ENCODE measurements at places on chromosomes 12 and 14.

GRCh38 chr12:81150382-81150781 is 72.5 kb downstream of the ACSS3 start:
- DNase-seq, result no peak

- DNase-seq, result no peak
Observed at GRCh38 chr14:79937433-79937832, 273.9 kb downstream of the DIO2 start.

- DNase-seq, result no peak
Observed at GRCh38 chr14:75970989-75971388, 10.8 kb downstream of the TGFB3 start.

DNA sequence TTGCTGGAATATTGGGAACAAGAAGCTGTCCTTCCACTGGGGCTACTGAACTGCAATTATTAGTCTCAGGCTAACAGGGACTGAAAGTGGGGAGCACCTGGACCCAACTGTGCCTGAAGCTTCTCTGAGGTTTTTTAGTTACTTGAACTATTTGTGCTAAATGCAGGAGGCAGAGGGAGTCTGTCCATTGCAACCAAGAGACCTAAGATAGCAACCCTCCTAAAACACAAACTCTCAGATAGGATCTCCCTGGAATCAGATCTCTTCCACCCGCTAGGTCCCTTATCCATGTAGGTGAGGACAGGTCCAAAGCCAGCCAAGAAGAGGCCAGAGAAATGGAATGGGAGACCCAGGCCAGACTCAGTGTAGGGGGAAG is 58.1 kb downstream of the NCOR2 start:
- no peak for DNase-seq

DNA sequence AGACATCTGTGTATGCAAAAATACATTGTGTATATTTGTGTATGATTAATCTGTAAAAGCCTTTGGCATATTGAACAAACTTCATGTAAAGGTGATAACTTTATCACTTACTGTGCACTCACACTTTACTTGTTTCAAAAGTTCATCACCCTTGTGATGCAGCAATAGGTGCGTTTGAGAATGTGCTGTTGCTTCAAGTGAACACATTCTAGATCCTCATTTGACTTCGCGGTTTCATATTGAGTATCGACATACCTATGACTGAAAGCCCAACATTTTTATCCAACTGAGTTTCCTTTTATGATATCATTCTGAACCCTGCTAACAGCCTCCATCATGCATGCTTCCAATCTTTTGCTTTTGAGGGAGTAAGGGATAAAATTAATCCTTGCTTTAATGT is 1086.9 kb downstream of the TMEM121 start:
- no peak for DNase-seq

GRCh38 chr14:49970474-49971147 is 77.7 kb downstream of the ARF6 start:
- DNase-seq, result no peak

DNA sequence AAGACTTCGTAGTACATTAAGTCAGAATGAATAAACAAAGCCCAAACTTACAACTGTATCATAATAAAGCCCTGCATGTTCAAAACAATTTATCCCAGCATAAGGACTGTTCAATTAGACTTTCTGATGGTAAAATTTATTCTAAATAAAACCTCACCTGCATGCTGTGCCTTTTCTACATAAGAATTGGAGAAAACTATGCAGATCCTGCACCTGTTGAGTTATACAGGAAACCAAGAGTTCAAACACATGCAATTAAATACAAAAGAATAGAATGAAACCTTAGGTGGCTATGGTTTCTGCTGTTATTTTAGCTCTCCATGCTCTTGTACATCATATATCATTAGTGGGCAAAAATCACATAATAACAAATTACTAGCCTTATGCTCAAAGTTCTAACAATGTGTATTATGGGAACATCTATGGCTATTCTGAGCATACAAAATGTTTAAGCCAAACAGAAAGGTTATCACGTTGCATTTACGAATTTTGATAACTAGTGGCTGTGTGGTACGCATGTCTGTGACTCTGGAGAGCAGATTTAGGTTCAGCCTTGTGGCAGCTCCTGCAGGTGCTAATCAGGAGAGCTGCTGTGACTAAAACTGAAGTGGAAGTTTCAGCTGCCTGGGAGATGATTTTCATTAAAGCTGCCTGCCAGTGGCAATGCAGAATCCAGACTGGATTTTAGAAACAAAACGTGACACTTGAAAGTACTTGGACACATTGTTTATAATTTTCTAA is 36.1 kb upstream of the LRFN5 start:
- DNase-seq, result no peak

- no peak for DNase-seq
Observed at GRCh38 chr12:55874443-55874842, 31.7 kb upstream of the MMP19 start.

DNA sequence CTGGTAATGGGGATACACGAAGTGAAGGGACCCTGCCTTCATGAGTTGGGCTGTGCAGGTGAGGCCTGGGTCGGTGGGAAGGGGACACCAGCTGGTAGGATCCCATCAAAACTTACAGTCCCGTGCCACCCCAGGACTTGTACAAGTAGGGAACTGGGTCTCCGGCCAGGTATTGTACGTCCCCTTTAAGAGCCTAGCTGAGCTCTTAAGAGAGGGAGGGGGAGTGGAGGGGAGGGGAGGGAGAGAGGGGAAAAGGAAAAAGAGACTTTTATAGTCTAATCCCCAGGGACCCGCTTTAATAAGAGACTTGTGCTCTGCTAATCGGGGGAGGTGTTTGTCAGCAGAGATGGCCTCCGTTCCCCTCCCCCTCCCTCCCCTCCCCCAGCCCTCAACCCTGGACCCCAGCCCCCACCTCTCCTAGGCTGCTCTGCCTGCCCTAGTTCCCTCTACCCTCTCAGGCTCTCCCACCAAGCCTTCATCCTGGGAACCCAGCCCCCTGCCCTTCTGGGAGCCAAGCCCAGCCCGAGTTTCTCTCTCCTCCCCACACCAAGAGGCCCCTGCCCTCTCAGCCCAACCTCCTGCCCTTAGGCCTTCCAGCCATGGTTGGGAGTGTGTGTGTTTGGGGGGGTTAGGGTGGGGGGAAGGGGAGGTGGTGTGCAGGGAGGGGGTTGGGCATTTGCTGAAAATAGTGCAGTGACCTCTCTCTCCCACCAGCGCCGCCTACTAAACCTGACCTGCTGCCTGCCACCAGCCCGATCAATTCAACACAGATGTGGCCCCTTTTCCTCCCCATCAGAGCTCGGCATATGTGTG is 2.6 kb downstream of the GDF11 start:
- no peak for DNase-seq

DNA sequence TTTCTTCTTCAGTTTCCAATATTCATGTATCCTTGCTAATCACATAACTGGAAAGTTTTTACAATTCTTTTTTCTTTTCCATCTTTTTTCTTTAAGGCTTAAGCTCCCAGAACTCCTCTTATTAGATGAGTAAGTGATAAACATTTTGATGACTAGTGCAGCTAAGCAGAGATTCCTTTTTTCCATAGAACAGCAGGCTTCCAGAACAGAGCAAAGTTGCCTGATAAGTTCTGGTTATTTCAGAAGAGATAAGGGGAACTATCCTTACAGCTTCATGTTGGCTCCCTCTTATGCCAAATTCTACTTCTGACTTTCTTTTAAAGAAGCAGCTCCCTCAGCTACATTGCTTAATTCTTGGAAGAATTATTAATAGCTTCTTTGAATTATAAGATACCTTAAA is 194.7 kb upstream of the FAR2 start:
- DNase-seq, result no peak

DNA sequence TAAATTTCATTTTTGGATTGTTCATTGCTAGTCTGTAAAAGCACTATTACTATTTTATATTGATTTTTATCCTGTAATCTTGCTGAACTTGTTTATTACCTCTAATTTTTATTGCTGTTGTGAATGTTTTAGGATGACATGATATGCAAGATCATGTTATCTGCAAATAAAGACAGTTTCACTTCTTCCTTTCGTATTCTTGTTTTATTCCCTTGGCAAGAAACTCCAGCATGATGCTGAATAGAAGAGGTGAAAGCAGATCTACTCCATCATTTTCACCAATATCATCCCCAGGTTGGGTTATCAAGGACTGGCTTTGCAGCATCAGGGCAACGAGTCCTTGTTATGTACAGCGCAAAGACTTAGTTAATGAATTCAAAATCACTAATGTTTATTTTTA is 2.7 kb upstream of the CLECL1 start:
- no peak for DNase-seq

DNA sequence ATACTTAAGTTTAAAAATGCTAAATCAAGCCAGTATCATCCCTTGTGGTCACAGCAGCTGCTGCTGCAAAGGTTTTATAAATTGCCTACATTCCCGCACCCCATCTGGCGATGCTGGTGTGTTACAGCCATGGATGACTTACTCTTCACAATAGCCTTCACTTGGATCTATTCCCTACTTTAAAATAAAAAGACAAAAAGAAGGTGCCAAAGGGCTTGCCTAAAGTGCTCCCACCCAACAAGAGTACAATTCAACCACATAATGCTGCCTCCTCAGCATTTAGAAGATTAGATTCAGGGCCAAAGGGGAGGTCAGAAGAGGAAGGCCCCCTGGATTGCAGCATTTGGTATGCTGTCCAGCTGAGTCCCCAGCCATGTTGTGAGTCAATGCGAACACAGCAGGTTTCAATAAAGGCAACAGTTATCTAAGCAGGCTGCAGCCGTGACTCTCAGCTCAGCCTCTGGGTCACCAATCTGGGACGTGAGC is 176.1 kb downstream of the DAD1 start:
- DNase-seq, result no peak

GRCh38 chr14:97850466-97850865 is 1053.3 kb downstream of the VRK1 start:
- DNase-seq, result no peak

GRCh38 chr14:89304972-89305703 is 111.9 kb downstream of the FOXN3 start:
- DNase-seq, result no peak

- DNase-seq, result no peak
Observed at GRCh38 chr12:30092983-30093617, 309.4 kb upstream of the TMTC1 start.

DNA sequence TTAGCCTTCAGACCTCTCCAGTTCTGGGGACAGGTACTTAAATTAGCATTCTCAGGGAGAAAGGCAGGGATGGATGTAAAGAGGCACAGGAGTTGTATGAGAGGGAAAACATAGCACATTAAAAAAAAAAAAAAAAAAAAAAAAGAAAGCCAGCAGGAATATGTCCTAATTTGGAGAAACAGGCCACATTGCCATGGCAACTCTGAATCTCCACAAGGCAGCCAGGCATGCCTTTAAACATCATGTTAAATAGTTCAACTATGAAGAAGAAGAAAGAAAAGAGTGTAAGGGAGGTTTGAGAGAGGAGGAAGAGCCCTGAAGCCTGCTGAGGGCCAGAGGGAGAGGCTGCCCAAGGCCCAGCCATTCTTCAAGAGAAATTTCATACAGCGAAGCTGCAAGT is 145.8 kb downstream of the GRIN2B start:
- DNase-seq, result no peak

- DNase-seq, result no peak
Observed at GRCh38 chr14:62029569-62029924, 267.3 kb downstream of the SNAPC1 start.

DNA sequence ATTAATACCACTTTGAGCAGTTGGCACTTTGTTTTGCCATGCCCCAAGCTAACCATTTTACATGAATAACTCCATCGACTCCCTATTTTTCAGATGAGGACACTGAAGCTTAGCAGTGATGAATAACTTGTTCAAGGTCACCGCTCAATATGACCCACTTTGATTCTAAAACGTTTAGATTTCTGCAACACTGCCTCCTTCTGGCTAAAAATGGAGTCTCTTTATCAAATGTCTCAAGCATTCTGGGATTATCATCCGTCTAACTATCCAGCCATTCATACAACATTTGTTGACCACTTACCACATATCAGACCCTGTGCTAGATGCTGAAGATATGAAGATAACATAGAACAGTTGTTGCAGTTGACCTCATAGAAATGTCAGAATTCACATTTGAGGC is 298.0 kb downstream of the PPFIA2 start:
- no peak for DNase-seq

DNA sequence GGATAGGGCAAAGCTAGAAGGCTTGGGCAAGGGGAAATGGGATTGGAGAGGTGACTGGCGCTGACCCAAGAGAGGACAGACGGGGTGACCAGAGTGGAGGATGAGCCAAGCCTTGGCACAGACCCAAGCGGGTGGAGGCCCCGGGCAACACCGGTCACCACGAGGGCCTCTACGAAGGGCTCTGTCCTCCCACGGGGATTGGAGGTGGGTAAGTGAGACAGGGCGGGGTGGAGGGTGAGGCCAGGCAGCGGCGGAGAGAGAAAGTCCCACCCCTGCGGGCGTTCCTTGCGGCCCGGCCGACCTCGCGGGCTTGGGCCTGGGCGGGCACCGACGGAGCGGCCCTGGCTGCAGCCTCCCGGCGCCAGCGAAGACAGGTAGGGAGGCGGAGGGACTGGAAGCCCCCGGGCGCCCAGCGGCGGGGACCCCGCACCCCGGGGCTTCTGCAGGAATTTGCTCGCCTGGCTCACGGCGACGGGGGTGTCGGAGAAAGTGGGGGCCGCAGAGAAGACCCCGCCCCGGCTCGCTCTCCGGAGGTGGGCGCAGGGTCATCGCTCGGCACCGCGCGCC is at the start of gene PAPLN:
PAPLN (plus strand) TSS at position 288 of the 567 bp plus-strand sequence. CDS start 2,273 bp downstream, outside the sequence.
- DNase-seq, result no peak

DNA sequence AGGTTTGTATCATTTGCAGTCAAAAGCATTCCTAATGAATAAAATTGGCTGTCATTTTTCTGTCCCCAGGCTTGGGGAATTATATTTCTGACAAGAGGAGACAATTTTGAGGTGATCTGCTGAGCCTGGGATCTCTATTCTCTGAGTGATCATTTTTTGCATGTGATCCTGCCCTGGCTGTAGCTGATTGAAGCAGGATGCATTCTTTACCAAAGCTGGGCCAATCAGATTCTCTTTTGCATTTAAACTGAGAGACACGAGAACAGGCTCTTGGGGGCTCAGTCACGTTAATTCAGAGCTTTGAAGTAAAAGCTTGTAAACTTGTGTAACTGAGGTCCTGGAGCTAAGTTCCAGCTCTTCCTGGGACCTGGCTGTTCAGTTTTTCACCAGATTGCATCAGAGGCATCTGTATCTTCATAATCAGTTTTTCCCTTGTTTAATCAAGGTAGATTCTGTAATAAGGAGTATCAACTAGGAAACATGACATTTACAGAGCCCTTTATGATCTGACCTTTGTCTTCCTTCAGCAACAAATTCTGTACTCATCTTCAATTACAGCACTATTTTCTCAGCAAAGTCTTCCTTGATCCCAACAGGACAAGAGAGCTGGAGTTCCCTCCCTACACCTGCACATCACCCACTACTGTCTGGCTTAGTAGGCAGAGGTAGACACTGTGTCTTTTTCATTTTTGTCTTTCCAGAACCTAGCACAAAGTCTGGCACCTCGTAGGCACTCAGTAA is 35.0 kb upstream of the MANSC4 start:
- no peak for DNase-seq

- no peak for DNase-seq
Observed at GRCh38 chr14:36656687-36657398, 4.8 kb upstream of the PAX9 start.

- no peak for DNase-seq
Observed at GRCh38 chr14:56949828-56950227, 139.5 kb upstream of the OTX2 start.

- DNase-seq, result no peak
Observed at GRCh38 chr14:74437496-74438053, 11.6 kb upstream of the SYNDIG1L start.

Data from activated T-helper 1 cell treated with Interleukin-2 at 50 U/mL for 16 hours (primary cell).